D721Med (cell line): ENCODE measurements at places on chromosomes 16 and 17.

DNA sequence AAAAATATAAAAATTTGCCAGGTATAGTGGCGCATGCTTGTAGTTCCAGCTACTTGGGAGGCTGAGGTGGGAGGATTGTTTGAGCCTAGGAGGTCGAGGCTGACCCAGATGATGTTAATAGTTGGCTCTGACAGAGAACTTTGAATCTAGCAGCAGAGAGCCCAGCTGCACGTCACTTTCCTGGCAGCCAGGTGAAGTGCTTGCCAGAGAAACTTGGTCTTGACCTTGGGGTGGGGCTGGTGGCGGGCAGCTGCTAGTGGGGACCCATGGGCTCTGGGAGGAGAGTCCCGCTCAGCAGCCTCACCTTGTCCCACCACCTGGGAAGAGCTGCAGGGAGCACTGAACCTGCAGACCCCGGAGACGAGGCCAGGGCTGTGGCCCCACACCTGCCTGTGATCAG lies 3.1 kb upstream of the C16orf74 start:
- no peak for DNase-seq

DNA sequence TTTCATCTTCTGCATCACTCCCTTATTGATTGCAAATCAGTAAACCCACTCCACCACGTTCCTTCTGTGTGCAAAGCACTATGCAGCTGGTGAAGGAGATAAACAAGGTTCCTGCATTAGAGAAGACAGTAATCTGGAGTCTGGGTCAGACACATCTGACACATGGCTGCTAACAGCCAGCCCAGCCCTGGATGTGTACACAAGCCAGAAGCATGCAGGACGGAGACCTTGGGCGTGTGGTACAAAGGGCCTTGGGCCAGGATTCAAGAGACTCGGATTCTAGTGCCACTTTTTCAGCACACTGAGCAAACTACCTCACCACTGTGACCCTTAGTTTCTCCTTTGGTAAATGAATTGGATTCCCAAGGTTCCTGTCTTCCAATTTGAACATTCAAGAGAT lies 86.6 kb upstream of the DNAH9 start:
- DNase-seq: no peak

GRCh38 chr16:67268136-67268579 lies 11.2 kb upstream of the PLEKHG4 start:
- DNase-seq: no peak

- no peak for DNase-seq
Observed at GRCh38 chr17:34580685-34581445, 1.5 kb downstream of the TMEM132E start.

DNA sequence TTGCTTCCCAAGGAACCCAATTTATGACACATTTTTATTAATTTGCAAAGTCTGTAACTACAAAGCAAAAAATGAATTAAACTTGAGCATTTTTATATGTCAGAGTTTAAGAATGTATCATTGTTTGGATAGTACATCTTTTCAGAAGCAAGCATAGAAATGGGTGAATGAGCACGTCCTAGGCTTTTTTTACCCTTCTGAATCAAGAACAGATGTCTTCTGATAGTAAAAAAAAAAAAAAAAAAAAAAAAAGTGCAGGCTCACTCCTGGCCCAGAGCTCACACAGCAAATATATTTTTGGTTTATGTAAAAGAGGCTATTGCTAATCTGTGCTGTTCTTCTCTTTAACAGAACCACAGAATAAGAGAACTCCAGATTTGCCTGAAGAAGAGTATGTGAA lies 6.3 kb downstream of the TERF2IP start:
- no peak for DNase-seq

DNA sequence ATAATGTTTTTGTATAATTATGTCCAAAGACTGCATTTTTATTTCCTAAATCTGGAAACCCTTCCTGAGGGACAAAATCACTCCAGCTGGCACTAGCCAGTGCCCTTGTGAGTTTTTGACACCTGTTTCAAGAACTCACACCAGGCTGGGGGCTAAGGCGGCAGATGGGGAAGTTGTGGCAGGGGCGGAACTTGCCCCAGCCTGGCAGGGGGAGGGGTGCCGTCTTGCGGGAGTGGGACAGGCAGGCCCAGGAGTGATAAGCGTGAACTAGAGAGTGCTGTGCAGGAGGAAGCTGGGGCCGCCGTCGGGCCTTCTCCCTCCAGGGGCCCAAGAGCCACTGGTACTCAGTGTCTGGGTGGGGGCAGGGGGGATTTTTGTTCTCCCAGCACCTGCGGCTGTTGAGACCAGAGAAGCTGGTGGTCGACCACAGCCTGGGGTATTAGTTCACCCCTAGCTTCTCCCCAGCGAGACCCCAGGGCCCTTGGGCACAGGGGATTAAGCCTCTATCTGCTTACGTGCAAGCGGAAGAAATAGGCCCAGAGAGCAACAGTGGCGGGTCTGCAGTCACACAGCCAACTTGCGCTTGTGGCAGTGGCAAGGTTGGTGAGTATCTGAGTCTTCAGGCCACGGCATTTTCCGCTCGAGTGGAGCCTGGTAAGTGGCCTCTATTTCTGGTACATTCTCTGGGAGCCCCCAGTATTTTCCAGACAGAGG lies 40.2 kb upstream of the PLCG2 start:
- DNase-seq: no peak

GRCh38 chr16:11042191-11042590 lies 97.8 kb downstream of the CLEC16A start:
- DNase-seq: no peak

DNA sequence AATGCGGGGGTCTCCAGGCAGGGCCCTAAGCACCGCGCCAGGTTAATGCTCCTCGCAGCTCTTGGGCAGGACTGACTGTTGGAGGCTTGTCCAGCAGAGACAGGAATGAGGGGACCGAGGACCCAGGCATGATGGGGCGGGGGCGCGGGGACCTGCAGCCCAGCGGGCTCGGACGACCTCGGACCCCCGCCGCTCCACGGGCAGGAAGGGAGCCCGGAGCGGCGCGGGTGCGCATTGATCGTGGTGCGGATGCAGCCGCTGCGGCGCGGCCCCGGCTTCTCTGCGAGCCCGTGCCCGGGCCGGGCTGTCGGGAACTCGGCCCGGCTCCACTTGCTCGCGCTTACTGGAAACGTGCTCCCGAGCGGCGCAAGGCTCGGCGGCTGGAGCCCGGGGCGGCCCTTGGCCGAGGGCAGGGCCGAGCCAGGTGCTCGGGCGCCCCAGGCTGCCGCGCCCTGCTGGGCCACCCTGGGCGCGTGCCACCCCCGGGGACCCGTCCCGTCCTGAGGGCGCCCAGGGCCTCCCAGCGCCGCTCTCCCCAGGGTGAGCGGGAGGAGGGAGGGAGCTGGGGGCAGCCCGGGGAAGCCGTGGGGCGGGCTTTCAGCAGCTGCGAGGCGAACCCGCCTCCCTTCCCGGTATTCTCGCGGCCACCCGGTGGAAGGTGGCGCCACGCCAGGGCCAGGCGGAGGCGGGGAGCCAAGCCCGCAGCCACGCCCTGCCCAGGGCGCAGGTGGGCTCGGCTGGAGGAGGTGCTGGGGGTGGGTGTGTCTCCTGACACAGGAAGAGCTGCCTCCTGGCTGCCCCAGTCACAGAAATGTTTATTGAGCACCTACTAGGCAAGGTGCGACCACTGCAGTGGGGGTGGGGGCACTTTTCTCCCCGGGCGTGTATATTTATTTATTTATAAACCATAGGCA lies 45.9 kb downstream of the SOCS3 start:
- peak; percentile 85 for DNase-seq

DNA sequence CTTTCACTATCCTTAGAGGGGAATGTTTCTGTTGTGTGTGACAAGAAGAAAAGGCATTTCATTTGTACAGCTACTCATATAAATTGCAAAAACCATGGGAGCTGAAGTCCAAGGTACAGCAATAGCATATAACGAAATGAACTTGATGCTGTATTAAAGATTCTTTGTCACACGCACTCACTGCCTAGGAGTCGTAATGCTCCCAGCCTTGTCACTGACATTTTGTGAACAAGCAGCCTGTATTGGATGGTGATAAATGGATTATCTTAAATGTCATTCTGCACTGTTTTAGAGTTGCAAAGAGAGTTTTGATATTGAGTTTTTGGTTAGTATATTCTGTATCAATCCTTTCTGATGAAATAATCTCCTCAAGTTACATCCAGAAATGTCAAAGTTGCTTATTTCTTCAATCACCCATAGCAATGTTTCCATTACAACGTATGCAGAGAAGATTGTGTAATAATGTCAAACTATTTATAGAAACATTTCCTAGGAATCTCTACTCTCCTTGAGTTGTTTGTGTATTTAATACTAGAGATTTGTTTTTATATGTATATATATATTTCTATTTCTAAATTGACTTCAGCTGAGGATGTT lies 270.6 kb downstream of the FTO start:
- DNase-seq: no peak

GRCh38 chr17:49438436-49439278 lies 24.0 kb upstream of the PHB1 start:
- no peak for DNase-seq

- DNase-seq: no peak
Observed at GRCh38 chr16:25893332-25893731, 201.6 kb downstream of the HS3ST4 start.

DNA sequence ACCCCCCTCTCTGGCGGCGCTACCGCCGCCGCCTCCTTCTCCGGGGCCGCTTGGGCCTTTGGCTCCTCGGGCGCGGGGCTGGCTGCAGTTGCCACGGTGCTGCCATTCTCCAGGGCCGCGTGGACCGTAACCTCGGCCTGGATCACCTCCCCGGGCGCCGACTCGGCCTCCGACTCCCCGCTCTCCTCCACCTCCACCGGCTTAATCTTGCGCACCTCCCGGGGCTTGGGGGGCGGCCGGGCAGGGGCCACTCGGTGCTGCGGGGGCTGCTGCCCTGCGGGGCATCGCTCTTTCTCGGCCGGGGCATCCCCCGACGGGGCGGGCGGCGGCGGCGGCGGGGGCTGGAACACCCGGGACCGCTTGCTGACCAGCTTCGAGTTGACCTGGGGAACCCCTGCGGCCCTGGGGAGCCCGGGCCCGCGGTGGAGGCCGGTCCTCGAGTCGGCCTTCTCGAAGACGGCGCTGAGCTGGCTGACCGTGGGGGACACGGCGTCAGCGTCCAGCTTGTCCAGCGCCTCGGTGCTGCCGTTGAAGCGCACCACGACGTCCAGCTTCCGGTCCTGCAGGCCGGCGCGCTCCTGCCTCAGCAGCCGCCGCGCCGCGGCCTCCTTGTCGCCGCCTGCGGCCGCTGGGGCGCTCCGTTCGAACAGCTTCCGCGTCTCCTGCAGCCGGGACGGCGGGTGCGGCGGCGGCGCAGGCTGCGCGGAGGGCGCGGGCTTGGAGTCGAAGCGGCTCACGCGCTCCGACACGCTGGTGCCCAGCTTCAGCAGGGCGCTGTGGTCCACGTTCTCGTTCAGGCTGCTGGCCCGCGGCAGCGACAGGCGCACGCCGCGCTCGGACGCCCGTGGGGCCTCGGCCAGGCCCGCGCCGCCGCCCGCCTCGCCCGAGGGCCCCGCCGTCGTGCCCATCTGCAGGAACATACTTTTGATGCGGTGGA lies 792 bp downstream of the PPP1R9B start:
- DNase-seq: no peak

- DNase-seq: no peak
Observed at GRCh38 chr17:55632893-55633292, 89.8 kb downstream of the TMEM100 start.

DNA sequence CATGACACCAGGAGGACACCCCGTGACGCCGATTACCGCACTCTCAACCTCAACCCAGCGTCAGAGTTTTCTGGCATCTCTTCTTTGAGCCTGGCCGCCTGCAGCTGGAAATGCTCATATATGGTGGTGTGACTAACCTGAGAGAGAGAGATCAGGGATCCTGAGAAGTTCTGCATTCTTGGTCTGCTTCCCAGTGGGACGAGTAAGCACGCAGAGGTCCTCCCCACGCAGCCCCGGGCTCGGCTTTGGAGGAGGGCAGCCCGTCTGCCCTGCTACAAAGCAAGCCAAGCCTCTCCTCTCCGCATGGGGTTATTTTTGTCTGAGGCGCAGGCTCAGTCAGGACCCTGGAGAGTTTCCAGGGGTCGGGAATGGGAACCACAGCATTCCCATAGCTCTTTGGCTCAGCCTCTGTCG lies 16.5 kb downstream of the CRISPLD2 start:
- no peak for DNase-seq

DNA sequence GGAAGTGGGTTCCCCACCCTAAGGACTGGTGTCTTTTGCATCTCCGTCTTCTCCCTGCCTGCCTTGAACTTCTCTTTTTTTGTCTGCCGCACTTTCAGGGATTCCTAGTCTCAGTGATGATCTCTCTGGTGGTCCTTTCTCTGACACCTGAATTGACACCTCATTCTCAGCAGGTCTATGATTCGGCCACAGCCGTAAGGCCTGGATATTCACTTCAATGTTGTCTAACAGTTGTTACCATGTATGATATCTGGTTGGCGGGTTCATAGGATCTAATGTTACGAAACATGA lies 25.1 kb upstream of the SLC47A1 start:
- DNase-seq: no peak

DNA sequence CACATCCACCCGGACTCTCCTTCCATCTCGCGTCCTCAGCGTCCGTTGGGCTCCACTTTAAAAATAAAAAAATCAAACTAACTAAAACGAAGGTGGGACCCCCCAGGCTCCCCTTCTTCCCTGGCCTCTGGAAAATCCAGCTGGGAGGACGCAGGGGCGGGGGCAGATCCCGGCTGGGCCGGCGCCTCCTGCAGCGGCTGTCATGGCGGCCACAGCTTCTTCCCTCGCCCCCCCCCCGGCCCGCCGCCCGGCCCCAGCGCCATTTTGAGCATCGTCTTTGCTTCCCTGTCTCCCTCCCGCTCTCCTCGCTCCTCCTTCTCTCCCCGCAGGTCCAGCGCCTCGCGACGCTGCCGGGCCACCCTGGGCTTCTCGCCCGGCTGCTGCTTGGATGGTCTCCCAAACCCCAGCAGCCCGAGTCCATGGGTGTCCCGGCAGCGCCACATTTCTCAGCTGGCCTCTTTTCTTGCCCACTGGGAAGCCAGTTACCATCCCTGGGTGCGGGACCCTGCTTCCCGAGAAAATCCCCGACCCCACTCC lies 3.3 kb downstream of the HOXB2 start:
- DNase-seq: no peak

DNA sequence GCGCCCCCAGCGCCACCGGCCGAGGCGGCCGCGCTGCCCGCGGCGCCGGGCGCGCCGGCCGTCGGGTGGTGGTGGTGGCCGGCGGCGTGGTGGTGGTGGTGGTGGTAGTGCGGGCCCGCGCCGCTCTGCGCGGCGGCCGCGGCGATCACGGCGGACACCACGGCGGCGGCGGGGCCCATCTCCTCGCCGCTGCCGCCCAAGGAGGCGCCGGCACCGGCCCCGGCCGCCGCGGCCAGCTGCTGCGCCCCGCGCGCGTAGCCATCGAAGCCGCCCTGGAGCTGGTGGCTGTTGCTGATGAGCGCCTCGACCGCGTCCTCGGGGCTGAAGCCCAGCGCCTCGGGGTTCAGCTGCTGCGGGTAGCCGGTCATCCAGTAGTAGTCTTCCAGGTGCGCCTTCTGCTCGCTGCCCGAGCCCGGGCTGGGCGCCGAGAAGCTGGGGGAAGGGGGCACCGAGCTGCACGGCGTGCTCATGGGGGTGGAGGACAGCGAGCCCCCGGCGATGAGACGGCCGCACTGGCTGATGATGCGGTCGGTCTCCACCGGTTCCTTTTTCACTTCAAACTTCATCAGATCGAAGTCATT lies 1.2 kb downstream of the MAF start:
- DNase-seq: no peak
